ENCODE measurements at places on chromosomes 11 and 22.

DNA sequence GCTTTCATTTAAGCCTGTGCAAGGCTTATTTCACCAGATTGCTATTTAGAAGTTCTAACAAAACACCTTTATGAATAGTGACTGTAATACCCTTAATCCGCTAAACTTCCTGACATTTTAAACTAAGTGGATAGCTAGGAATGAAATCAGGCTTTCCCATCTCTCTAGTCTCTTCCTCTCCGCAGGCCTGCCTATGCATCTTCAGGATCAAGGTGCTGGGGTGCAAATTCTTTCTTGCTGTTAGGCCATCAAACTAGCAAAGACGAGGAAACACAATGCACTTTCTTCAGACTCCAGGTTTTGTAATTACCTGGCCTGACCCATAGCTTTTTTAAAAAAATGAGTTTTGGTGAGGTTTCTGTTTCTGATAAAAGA is 149.4 kb downstream of the DBX1 start:
- DNase-seq = no peak

- DNase-seq = no peak
Measured at GRCh38 chr22:41480397-41480735, 11.4 kb downstream of the ACO2 start.

GRCh38 chr11:39365809-39366436 is 2093.5 kb downstream of the LRRC4C start:
- DNase-seq = no peak

- no peak for DNase-seq
Measured at GRCh38 chr11:93330446-93330984, at the start of gene DEUP1. Gene DEUP1 (plus strand): TSS chr11:93330742. CDS start chr11:93332260, 1,518 bp downstream.

DNA sequence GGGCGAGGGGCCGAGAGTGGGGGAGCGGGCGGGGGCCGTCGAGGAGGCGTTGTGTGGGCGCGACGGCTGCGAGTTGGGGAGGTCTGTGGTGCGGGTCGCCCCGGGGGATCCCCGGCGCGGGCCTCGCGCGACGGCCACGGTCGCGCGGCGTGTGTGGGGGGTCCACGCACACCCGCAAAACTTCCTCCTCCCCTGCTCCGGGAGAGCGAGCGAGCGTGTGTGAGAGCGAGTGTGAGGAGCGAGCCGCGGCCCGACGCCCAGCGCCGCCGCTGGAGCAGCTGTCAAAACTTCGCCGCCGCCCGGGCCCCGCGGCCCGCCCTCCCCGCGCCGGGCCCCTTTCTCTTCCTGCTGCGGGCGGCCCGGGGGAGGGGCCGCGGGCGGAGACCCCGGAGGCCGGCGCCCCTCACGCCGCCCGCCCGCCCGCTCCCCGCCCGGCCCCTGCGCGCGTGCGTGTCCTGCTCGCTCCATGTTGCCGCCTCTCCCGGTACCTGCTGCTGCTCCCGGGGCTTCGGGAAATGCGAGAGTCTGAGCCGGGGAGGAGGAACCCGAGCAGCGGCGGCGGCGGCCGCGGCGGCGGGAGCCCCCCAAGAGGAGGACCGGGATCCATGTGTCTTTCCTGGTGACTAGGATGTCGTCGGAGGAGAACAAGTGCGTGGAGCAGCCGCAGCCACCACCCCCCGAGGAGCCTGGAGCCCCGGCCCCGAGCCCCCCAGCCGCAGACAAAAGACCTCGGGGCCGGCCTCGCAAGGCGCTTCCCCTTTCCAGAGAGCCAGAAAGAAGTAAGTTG is 9.0 kb upstream of the CCT8L2 start:
- DNase-seq = no peak

- DNase-seq = peak; percentile 43
Measured at GRCh38 chr11:75583718-75584658, 21.9 kb downstream of the SERPINH1 start.

GRCh38 chr22:21626073-21626734 is 3.6 kb downstream of the YDJC start:
- DNase-seq = no peak

DNA sequence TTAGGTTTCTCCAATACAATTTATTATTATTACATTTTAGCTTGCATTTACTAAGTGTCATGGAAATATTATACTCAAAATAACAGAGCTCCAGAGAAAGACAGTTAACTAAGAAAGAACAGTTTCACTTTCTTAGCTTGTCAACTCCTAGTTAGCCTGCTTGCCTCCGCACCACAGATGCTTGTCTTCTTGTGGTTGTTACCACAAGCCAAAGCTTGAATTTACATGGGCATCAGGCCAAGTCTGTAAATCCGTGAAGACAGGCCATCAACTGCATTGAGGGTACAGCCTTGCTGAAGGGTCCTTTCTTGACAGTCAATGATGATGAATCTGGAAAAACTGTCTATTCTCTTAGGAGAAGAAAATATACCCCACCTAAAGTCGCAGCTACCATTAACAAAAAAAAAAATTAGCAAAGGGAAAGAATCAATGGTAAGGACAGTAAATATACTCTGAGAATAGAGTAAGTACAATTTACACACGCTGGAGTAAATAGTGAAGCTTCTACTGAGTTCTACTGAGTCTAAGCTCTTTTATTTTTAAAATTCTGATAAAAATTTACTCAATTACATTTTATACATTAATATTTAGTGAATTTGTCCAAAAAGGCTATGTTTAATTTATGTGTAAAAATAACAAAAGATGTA is 15.6 kb upstream of the DENND5A start:
- no peak for DNase-seq

- no peak for DNase-seq
Measured at GRCh38 chr11:15551901-15552851, 437.5 kb downstream of the INSC start.

DNA sequence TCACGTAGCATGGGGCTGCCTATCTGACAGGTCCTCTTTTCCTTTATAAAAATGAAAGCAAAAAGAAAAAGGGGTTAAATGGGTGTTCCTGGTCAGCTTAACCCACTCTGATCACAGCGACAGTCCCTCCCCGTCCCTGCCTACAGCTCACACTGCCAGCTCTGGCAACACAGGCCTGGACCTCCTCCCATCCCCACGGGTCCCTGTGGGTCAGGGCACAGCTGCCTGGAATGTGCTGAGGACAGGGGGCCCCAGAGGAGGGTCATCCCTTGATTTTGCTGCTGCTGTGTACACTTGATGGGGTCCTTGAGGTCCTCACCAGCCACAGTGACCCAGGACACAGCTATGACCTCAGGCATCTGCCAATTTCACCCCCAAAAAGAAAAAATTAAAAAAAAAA is 29.6 kb upstream of the CYP2D6 start:
- no peak for DNase-seq

DNA sequence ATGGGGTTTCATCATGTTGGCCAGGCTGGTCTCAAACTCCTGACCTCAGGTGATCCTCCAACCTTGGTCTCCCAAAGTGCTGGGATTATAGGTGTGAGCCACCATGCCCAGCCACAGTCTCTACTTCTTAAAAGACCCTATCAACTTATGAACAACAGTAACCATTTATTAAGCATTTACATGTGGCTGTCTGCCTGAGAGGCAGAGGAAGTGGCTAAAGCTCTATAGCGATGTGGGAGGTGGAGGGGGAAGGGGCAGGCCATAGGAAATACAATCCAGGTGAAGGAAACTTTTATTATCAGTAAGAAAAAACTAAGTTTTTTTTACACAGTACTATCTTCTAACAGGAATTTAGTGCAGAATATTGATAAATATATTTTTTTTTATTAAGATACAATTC is 87.8 kb upstream of the PHOX2A start:
- no peak for DNase-seq

DNA sequence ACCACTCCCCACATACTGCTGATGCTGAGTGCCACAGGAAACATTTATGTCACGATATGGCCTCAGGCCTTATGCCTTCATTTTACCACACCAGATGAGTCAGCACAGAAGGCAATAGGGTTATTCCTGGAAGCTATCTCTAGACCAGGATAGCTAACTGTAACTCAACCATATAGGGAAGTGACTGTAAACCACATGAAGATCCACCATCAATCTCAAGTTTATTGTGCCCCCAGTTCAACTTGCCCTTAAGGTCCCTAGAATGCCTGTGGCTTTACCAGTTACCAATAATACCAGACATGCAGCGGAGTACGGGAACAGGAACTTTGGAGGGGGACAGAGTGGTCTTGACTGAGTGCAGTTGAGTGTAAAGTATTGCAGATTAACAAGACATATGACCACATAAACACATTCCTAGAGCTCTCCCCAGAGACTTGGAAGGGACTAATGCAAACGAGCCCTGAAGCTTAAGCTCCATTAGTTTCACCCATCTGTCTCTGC is 180.9 kb downstream of the KIF18A start:
- no peak for DNase-seq

GRCh38 chr22:22431271-22432220 is 77.0 kb downstream of the ZNF280B start:
- DNase-seq = no peak

DNA sequence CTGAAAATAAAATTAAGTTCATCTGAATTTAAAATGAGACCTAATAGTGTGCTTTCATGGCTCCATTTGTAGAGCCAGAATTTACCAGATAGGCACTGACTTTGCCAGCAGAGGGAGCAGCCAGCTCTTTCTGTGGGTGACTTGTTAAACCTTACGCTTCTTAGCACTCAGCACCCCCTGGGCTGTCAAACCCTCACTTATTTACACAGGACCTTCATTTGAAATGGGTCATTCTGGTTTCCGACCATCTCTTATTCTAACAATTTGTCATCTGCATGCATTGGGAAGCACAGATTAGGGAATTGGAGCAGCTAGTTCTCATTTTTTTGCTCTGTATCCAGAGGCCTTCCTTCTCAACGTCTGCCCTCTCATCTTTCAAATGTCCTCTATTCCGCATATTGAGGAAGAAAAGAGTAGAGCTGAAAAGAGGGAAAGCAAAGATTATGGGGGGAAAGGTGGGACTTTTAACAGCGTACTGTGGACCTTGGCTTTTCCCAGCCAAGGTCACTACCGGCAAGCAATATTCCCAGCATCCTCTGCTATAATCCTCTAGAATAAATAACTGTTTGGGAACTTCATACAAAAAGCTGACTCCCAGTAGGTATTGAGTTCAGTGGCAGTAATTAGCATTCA is 3.1 kb downstream of the ASRGL1 start:
- DNase-seq = peak; percentile 37

GRCh38 chr22:28542980-28543621 is 136.5 kb downstream of the TTC28 start:
- no peak for DNase-seq

DNA sequence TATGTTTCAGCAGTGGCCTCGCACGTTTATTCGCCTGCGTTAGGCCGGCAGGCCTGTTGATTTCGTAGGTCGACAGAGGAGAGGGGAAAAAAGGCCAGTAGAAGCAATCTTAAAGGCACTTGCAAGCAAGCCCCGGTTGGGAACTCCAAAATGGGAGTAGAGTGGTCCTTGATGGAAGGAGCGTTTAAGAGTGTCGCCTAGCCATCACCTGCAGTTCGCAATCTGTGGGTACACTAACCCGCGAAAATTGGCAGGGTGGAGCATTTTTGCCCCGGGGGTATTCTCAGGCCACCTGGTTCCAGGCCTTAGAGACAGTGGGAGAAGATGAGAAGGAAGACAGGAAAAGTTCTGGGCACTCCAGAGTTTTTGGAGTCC is 1.1 kb downstream of the EWSR1 start:
- DNase-seq = no peak

DNA sequence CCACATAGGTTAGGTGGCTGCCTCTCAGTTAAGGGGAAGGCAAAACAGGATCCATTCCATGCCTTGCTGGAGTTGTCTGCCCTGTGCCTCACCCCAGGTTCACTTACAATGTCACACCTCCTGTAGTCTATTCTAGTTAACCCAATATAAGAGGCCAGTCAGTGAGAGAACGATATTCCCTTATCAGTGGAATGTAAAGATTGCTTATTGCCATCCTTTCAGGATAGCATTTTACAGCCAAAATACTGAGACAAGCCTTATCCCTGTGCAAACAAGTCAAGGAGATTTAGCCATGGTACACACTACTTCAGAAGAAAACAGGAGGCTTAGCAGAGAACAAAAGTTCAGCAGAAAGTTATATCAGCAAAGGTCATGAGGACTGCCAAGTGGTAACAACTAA is 5.5 kb downstream of the CYP2R1 start:
- no peak for DNase-seq

- no peak for DNase-seq
Measured at GRCh38 chr22:42881982-42882656, 25.0 kb upstream of the ARFGAP3 start.

GRCh38 chr11:103406357-103406756 is 297.1 kb downstream of the DYNC2H1 start:
- no peak for DNase-seq

- DNase-seq = no peak
Measured at GRCh38 chr11:5232176-5232575, 2.1 kb downstream of the HBD start.

DNA sequence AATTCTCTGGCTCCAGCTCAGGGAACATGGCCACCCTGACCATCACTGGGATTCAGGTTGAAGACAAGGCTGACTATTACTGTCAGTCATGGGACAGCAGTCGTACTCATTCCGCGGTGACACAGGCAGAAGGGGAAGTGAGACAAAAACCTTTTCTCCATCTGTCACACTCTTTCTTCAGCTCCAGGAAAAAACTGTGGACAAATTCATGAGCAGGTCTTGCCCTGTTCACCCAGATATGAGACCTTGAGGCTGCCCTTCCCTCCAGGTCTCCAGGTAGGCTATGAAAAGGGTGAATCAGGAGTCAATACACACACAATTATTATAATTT is 39.4 kb upstream of the GGTLC2 start:
- DNase-seq = no peak

- DNase-seq = no peak
Measured at GRCh38 chr11:96763244-96763643, 373.4 kb downstream of the JRKL start.

DNA sequence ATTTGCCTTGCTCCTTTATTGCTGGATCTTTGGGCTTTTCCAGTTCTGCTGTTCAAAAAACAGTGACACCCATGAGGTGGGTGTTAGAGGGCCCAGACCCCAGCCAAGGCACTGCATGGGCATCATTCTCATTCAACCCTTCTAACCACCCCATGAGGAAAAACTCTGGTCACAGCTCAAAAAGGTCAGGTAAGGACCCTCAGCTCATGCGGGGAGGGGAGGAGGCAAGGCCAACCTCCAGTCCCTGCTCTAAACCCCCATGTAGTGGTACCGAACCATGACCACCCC is 7.4 kb downstream of the GNB1L start:
- no peak for DNase-seq

DNA sequence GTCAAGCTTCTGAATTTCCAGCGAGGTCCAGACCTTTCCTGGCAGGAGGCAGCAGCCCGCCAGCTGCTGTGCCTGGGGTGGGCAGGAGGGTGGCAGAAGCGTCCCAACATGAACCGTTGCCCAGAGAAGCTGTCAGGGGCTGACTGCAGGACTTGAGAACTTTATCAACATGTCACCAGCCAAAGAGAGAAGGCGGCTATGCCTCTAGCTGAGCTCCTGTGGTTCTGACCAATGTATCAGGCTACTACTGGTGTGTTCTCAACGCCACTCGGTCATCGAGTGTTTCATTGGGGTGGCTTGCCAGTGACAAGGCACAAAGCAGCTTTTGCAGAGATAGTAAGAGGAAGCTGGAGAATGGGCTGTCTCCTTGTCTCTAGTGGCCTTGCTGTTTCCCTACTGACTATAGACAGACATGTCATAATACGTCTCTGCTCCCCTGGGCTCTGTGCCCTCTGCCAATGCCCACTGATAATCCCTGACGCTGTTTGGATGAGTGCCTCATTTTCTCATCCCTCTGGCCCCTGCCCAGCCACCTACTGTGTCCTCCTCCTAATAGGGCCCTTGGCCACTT is 17.6 kb upstream of the ASCC2 start:
- DNase-seq = no peak

GRCh38 chr22:16844529-16844928 is 19.3 kb upstream of the XKR3 start:
- DNase-seq = no peak
